Gastrocnemius medialis (tissue), 4 donors: ENCODE measurements at places on chromosomes 6 and 20.

GRCh38 chr6:144360401-144360800 lies 75.3 kb downstream of the UTRN start:
- DNase-seq = no peak

DNA sequence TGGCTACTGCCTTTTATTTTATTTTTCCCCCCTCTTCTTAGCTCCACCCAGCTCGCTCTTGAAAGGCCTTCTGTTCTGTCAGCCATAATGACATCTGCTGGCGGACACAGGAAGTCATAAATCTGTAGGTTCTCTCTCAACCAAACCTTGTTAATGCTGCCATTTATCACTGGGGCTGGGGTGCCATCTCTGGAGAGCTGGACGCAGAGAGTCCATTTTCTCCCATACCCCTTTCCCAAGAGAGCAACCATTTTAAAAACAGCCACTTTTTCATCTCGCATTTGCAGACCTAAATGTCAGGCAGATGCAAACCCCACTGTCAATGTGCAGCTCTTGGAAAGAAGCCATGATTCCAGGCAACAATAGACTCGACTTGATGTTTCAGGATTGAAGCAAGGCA lies 13.0 kb upstream of the TSHZ2 start:
- DNase-seq = no peak

DNA sequence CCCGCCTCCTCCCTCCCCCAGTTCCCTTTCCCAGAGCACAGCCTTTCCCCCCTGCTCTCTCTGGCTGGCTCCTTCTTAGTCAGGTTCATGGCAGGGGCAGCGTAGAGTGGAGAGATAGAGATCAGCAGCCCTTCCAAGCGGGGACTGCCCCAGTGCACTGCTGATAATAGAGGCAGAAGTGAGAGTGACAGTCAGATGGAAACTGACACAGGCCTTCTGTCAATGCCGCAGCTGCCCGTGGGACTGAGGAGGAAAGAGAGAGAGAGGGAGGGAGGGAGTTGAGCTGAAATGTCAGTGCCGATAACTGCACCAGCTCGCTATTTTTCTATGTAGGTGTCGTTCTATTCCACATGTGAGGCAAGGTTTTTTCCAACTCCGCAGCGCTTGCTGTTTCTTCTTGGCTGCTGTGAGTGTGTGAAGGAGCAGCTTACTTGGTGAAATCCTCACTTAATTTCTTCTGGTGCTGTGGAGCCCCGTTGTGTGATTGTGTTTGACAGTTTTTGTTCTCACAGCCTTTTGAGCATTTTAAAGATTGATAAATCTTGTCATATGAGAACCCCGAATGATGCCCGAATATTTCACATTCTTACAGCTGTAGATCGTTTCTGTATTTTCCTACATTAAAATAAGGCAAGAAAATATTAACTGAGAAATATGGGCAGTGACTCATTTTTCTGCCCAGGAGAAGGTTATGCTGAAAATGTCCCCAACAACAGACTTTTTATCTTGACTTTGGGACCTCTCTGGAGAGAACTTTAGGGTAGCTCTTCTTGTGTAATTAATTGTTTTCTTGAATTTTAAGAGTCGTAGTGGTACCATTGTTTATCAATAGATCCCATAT lies 386.4 kb upstream of the MMS22L start:
- DNase-seq = no peak

- DNase-seq = peak; percentile 49
Observed at GRCh38 chr6:107652526-107653182, 162.7 kb downstream of the SOBP start.

DNA sequence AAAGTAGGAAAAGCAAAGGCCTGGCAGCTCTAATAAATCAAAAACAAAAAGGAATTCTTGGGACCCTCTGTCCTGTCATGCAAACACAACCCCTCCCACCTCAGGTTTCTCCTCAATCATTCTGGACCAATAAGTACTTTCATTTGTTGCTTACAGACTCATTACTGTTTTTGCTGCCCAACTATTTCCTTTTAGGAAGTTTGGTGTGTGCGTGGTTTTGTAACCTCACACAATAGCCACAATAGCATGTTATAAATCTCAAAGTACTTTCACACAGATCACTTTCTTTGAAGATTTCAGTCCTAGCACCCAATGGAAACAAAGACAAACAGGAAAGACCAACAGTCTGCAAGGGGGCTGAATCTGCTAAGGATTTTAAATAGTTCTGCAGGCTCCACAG lies 4.5 kb downstream of the MRPL14 start:
- no peak for DNase-seq

DNA sequence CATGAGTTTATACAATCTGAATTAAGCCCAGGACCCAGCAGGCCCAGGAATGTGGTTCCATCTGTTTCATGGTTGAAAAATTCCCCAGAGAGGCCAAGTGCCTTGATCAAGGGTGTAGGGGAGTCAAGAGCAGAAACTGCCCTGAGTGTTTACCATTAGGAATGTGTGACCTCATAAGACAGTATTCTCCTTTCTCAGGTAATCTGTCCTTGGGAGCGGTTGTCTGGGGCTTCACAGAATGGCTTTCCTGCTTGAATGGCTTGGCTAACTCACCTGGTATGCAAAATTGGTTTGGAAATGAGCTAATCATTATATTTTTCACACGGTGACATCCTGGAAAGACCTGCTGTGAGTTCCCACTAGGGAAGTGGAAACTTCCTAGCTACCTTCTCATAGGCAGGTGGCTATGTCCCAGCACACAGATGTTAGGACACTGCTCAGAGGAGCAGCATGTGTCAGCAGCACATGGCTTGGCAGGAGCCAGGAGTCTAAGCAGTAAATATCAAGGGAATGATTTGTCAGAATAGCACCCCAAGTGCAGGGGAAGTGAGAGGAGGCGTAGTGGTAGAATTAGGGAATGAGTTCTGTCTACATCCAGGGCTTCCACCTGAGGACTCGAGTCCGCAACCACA lies 17.7 kb downstream of the CLIC5 start:
- DNase-seq = peak; percentile 75

DNA sequence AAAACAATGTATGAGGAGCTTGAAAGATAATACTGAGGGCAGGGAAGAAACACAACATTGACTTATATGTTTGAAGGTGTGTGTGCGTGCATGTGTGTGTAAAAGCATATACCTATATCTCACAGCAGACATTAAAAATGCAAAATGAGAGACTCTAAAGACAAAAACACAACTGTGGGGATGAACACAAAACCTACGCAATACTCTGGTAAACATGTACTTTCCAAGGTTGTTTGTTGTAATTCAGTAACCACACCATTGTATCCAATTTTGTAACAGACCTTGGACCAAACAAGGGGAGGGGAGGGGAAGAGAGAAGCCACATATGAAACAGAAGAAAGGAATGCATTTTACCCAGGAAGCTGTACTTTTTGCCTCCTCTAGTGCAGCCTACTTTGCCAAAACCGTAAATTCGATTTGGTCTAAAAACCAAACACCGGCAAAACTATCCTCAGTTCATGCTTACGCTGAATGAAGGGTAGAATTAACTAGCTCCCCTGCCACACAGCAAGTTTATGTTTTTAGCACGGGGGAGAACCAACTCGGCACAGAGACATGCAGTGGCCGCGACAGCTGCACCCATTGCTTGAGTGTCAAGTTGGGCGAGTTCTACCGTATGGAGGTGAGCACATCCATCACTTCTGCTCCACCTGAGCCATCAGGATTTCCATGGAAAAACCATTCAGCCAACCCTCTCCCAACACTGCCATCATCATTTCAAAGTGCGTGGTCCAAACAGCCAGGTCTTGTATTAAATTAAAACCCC lies 50.0 kb downstream of the CNKSR3 start:
- DNase-seq = no peak

- DNase-seq = no peak
Observed at GRCh38 chr20:63527184-63527583, 6.6 kb downstream of the PPDPF start.

DNA sequence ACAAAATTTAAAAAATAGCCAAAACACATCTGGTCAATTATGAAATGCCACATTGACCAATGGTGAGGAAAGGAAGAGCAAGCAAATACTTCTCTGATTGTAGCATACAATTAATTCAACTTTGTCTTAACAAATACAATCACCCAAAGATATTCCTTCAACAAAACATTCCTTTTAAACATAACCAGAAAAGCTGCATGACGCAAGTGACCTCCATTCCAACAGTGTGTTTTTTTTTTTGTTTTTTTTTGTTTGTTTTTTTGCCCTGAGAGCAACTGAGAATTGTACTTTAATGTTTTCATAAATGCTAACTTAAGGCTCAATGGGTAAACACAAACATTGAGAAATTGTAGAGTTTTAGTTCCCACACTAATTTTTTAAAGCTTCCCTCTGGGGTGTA lies 184.4 kb downstream of the PTPRK start:
- no peak for DNase-seq

DNA sequence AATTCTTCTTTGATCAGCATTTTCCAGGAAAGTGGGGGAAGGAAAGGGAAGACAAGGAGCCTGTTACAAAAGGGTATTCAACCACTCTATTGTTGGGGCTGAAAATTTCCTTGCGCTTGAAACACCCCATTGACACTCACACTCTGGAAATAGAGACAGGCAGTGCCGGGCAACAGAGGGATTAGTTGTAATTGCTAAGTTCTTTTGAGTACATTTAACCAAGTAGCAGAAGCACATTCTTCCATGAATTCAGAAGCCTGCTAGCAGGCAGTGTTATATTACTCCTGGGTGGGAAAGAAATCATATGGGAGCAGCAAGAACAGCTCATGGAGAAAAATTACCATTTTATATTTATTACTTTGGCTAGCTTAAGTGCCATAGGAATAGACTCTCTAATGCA lies 745.5 kb downstream of the C6orf118 start:
- no peak for DNase-seq

- DNase-seq = no peak
Observed at GRCh38 chr20:1255675-1256074, 10.4 kb upstream of the SNPH start.
